ENCODE measurements at places on chromosomes 5 and 9. TPM values are rescaled to one million over a fixed set of nuclear protein-coding genes. Genes with fewer than 3 reads are reported as not detected.

DNA sequence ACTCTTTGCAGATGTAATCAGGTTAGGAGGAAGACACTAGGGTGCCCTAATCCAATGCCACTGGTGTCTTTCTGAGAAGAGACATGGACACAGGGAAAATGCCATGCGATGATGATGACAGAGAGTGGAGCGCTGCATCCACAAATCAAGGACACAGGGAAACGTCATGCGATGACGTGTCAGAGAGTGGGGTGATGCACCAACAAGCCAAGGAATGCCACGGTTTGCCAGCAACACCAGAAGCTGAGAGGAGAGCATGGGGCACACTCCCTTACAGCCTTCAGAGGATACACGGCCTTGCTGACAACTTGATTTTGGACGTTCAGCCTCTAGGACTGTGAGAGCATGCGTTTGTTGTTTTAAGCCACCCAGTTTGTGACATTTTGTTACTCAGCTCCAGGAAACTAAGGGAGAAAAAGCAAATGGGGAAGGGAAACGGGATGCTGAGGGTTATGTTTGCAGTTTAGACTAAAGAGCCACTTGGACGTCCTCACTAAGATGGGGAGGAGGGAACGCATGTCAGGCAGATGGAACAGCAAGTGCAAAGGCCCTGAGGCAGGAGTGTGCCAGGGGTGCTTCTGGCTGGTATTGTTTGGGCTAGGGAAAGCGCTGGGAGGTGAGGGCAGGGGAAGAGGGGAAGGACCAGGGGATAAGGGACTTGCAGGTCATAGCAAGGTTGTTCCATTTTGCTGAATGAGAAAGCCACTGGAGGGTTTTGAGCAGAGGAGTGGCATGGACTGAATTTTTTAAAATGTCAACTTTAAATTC, 2.5 kb upstream of the TENT4A start:
- DNase-seq: no peak

- DNase-seq: no peak
These were observed 1193.5 kb downstream of the DTWD2 start for GRCh38 chr5:117794847-117795246.

DNA sequence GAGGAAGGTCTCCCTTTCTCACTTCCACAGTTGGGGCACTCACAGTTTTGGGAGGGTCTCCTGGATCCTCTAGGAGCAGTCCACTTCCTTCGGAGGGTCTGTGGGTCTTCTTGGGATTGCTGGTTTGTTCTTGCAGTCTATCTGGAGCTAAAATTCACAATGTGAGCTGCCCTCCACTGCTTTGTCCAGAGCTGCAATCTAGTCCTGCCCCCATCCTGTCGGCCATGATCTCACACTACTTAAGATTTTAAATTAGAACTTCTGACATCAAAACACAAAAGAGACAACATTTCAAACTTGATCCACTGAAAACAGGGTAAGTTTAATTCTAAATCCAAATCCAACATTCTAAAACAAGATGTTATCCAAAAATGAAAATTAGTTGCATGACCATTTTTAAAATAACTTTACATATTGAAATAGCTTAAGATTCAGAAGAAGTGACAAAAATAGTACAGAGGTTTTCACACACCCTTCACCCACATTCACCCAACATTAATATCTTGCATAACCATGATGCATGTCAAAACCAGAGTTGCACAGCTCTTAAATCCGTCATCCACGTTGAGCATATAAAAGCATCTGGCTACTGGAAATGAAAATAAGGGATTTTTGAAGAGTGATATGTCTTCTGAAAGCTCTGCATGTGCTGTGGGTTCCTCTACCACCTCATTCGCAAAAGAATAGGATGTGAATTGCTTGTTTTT, 113.7 kb upstream of the EPB41L4A start:
- no peak for DNase-seq

GRCh38 chr5:6582507-6583048, 50.3 kb downstream of the NSUN2 start:
- no peak for DNase-seq

DNA sequence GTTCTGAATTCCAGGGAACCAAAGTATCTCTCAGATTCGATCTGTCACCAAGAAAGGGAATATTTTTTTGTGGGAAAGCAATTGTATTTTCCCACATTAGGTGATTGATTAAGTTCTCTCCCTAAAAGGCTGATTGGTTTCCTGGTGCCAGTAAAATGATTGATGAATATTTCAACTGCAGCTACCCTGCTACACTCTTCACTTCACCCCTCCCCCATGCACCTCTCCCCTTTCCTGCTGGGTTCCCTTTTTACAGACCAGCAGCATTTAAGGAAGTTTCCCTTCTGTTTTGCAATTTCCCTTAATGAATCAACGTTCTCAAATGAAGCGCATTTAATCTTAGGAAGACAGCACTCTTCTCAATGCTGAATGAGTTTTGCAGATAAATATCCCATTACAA, 13.1 kb downstream of the NR6A1 start:
- no peak for DNase-seq

- DNase-seq: no peak
These were observed 171.2 kb downstream of the CCDC171 start for GRCh38 chr9:15724016-15724415.

DNA sequence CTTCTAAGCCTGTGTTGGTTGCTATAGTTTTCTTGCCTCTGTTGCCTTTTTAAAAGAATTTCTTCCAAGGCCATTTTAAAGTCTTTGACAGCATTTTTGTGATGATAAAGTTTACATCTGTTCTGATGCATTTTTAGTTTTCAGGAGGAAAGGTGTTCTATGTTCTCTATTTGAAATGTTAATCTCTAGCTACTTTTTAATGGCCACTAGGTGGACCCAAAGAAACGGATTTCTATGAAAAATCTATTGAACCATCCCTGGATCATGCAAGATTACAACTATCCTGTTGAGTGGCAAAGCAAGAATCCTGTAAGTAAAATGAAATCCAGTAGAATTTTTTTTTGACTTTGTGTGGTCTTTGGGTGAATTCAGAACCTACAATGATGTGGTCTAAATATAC, 60.2 kb downstream of the MELK start:
- DNase-seq: no peak

The BNC2 gene
- 15.2 TPM for total RNA-seq

The FREM1 gene
- 1.7 TPM for total RNA-seq

Data from glutamatergic neuron (in vitro differentiated cells).